Stimulated activated CD8-positive, alpha-beta memory T cell treated with anti-CD3 and anti-CD28 coated beads, Interleukin-7, amount 100 ng/mL, for 24 hours (primary cell): ENCODE measurements at places on chromosomes 12 and 14.

GRCh38 chr14:50318031-50318626, 6.0 kb downstream of the DMAC2L start:
- DNase-seq, result no peak

GRCh38 chr14:99809360-99809759, 16.1 kb downstream of the EML1 start:
- no peak for DNase-seq

GRCh38 chr12:101680647-101681046, 16.8 kb upstream of the CHPT1 start:
- no peak for DNase-seq

- DNase-seq, result no peak
Measured at GRCh38 chr14:100982353-100982752, 78.8 kb upstream of the RTL1 start.

DNA sequence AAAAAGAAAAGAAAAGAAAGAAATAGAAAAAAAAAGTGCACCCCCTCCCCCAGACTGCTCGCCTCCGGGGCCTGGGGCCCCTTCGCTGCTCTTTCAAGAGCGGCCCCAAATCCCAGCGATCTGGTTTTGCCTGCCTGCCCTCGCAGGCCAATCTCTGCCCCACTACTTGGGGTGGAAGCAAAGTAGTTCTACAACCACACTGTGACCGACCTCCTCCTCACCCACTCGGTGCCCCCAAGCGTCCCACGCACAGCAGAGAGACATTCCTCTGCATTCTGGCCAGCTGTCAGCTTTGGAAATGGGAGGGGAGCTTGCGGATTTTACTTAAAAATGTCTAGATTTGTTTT, 2.4 kb upstream of the TBX3 start:
- no peak for DNase-seq
